Choroid plexus epithelial cell (primary cell): ENCODE measurements at places on chromosomes 13 and 19.

GRCh38 chr19:49363268-49364082 lies at the start of gene DKKL1:
TSS of gene DKKL1 (plus strand) at chr19:49363877. CDS start at chr19:49363999, 122 bp downstream.
- DNase-seq, result peak; percentile 100

GRCh38 chr19:38745316-38745715 lies 1.0 kb upstream of the CAPN12 start:
- no peak for DNase-seq

GRCh38 chr19:4264812-4265211 lies 14.3 kb upstream of the SHD start:
- no peak for DNase-seq

- no peak for DNase-seq
Measured at GRCh38 chr19:4302243-4302640, at the start of gene TMIGD2. TSS of gene TMIGD2 (minus strand) at chr19:4302389. CDS start at chr19:4302385, 4 bp downstream.

- DNase-seq, result peak; percentile 74
Measured at GRCh38 chr19:55437410-55437809, 5.7 kb downstream of the SHISA7 start.

DNA sequence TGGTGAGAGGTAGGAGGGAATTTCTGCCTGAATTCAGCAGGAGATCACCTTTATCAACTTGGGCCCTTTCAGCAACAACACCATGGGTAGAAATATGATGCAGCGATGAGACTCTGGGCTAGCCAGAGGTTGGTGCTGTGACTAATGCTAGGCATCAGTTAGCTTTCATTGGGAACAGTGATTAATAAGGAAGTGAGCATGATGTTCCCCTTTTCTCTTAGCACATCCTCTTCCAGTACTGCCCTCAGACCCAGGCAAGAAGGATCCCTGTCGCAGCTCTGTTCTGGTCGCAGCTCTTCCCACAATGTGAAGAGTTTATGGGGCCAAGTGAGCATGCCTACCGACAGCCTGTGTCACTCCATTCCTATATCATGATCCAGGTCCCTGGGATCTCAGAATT lies 100.5 kb downstream of the FLT1 start:
- DNase-seq, result peak; percentile 36

- peak; percentile 29 for DNase-seq
Measured at GRCh38 chr19:19062454-19063182, 1.2 kb upstream of the SLC25A42 start.

DNA sequence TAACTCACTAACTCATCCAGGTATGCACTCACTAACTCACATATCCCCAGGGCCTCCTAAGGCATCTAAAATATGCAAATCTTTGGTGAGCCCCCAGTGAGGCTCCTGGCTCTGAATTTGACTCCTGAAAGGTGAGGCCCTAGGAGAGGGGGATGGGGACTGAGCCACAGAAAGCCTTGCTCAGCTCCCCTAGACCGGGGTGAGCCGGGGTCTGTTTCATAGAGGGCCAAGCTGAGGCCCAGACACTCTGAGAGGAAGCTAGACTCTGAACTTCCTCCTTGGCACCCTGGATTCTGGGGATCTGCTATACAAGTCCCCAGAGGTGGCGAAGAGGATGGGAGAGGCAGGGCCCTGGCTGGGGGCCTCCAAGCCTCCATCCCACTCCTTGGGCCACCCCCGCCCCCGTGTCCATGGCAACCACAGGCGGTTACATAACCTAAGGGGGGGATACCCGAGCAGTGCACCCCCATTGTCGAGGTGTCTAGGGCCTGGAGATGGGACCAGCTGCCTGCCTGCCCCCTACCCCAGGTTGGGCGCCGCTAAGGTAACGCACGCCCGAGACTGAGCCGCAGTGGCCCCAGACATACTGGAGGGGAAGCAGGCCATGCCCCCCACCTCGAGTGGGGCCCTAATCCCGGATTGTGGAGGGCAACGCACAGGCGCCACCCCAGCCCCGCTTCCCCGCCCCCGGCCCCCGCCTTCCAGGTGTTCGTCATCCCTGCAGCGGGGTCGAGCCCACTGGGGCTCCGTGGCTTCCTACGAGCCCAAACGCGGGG lies 646 bp downstream of the ABHD8 start:
- DNase-seq, result no peak

DNA sequence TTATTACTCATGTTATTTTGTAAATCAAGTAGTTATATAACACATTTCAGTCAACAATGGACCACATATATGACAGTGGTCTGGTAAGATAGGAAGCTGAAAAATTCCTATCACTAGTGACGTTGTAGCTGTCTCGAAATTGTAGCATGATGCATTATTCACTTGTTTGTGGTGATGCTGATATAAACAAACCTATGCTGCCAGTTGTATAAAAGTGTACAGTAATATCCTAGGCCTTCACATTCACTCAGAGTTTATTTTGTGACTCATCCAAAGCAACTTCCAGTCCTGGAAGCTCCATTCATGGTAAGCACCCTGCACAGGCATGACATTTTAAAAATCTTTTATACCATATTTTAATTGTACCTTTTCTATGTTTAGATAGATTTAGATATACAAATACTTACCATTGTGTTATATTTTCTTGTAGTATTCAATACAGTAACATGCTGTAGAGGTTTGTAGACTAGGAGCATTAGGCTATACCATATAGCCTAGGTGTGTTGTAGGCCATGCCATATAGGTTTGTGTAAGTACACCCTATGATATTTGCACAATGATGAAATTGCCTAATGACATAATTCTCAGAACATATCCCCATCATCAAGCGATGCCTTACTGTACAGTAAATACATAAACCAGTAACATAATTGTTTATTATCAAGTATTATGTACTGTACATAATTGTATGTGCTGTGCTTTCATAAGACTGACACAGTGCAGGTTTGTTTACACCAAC lies 49.3 kb downstream of the IFT88 start:
- peak; percentile 87 for DNase-seq

DNA sequence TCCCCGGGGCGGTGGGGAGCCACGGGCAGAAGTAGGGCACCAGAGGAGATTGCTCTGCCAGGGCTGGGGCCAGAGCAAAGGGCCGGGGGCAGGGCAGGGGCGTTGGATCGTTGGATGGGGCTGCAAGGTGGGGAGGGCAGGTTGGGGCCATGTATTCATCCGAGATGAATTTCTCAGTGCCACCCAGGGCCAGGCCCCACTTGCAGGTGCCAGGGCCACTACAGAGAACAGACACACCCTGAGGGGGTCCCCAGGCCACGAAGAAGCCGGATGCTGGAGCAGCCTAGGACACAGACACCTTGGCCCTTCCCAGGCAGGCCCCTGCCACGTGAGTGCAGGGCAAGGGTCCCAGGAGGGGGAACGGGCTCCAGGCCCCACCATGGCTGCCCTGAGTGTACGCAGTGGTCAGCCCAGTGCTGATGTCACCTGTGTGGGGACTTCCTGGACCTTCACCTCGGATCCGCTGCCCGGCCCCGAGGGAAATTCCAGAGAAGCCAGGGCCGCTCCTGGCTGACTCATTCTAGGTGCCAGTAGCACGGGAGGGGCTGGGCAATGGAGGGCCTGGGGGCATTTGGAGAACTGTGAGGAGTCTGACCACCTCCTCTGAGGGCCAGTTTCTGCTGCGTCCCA lies 9.6 kb upstream of the SBNO2 start:
- no peak for DNase-seq

DNA sequence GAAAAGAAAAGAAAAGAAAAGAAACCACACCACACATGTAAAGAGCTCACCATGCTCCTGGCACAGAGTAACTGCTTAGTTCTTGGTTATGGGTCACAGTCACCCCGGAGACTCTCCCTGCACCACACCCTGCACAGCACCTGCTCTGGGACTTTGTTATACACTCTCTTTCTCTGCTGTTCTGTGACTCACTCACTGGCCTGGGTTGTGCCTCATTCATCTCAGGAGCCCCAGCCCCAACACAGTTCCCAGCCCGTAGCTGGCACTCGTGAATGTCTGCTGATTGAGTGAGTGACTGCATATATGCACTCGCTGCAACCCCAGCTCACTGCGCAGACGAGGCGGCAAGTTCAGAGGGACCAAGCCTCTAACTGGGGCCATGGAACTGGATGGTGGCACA lies 22.9 kb upstream of the ZNF507 start:
- DNase-seq, result no peak

DNA sequence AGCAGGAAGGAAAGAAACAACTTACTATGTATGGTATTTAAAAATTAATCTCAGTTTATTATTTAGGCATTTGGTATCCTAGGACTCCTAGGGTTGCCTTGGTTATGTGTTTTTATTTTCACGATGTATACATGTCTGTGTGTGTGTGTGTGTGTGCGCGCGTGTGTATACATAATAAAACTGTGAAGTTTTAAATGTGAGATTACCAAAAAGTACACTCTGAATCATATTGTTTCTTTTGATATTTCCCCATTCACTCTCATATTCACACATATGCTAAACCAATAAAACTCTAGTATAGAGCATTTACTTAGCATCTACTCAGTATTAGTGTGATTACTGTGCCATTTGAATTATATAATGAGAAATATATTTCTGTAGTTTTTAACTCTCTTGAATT lies 30.8 kb upstream of the NDFIP2 start:
- no peak for DNase-seq

DNA sequence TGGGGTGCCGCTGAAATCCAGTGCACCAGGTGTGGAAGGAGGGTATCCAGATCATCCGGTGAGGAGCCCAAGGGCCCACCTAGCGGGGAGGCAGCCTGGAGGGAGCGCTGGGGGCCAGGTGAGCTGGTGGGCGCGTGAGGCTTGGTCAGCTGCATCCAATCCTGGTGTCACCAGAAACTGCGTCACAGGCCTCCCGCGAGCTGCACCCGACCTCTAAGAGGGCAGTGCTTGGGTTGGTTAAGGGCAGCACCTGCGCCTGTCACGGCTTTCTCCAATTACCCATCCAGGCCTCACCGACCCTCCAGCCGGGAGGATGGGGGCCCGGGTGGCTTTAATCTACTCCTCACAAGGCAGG lies 284 bp downstream of the RNF17 start:
- no peak for DNase-seq
